Tongue (tissue), 3 donors: ENCODE measurements at places on chromosomes 16 and 17. TPM values are rescaled to one million over a fixed set of nuclear protein-coding genes. Genes with fewer than 3 reads are reported as not detected.

Gene FKBP10
- total RNA-seq: 84.5 TPM

Gene C16orf89
- 5.3 TPM for total RNA-seq

Gene FMNL1
- total RNA-seq: 8.2 TPM

Gene C16orf96
- 0.72 TPM for total RNA-seq

Gene TRPV3
- total RNA-seq: 1.8 TPM

Gene PMFBP1
- 8.1 TPM for total RNA-seq

Gene ABI3
- total RNA-seq: 4.5 TPM

Gene DPEP2NB
- not detected for total RNA-seq

Gene DHODH
- total RNA-seq: 8.7 TPM

Gene ALDH3A2
- 210 TPM for total RNA-seq

Gene ITGA2B
- 3.8 TPM for total RNA-seq

Gene DERL2
- total RNA-seq: 23.9 TPM

Gene PYCARD
- 15.2 TPM for total RNA-seq

Gene BAIAP2
- total RNA-seq: 73.9 TPM

Gene KIF2B
- total RNA-seq: not detected

Gene GPR142
- total RNA-seq: not detected

Gene STAT5A
- total RNA-seq: 39.3 TPM

Gene C17orf50
- total RNA-seq: not detected

Gene C16orf74
- 14.5 TPM for total RNA-seq

Gene COX6A2
- total RNA-seq: 63.5 TPM

Gene ATMIN
- total RNA-seq: 28.9 TPM

Gene TMEM106A
- total RNA-seq: 5.7 TPM

Gene SCIMP
- not detected for total RNA-seq

Gene DNAAF8
- total RNA-seq: 0.41 TPM
